ENCODE measurements at places on chromosomes 4 and X.

DNA sequence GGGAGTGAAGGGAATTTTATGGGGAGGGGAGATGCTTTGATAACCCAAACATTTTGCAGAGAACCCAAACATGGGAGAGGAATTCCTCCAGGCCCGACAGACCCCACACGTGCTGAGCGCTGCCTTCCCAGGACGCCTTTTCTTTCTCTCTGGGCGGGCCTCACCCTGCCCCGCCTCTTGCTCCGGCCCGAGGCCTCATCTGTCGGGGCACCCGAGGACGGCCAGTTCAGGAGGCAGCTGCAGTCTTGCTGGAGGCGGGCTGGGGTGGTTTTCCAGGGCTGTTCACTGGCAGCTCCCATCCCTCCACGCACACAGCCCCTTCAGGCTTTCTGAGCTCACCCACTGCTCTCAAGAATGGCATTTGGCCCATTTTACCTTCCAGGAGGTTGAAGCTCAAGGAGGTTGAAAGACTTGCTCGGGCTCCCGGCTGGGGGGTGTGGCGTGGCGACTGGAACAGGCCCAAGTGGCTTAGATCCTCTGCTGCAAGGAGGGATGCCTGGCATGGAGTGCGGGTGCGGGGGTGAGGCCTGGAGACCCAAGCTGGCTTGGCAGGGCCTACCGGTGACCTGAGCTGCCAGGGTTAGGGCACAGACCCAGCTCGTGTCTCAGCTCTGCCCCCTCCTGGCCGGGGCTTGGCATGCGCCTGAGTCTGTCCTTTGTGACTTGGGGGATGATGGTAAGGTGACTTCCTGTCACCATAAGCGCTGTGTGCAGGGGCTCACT lies 99.2 kb downstream of the PSAPL1 start:
- peak; percentile 41 for DNase-seq

DNA sequence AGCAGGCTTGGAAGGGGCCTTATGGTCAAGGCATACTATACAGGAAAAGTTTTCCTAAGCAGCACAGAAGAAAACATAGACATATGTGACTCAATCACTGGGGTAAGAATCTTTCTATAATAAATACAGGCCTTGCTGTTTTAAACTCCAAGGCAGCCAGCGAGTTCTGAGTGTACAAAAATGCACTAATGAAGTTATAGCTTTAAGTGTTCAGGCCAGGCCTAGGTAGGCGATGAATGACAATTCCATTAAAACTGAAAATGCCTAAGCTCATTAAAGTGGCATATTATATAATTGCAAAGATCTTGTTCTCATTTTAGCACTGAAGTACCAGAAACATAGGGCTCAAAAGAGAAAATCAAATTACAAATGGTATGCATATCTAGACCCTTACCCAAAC lies 716.4 kb upstream of the HS3ST1 start:
- no peak for DNase-seq

DNA sequence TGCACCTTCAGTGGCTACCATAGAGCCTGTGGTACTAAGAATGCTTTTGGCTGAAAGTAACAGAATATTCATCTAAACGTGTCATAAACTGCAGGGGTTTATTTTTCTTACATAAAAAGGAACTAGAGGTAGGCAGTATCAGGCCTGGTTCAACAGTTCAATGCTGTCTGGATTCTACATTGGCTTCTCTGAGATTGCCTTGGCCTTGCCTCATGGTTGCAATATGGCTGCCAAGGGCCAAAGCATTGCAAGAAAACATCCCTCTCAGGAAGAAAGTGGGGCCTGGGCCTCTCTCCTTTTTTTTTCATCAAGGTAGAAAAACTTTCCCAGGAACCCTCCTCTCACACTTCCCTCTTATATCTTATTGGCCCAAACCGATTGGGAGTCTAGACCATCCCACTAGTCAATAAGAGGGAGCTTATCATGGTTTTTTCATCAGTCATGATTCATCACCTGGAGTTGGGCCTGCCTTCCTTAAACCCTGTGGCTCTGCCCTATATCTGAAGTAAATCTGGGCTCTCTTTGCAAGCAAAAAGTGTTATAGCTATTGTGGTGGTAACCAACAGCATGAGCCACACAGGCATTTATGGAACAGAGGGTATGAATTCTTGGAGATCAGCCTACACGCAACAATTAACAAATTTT lies 1.8 kb upstream of the DOCK11 start:
- DNase-seq: no peak

GRCh38 chrX:51743179-51743957 lies at the start of gene GSPT2:
Gene GSPT2, plus strand, starts transcription at chrX:51743442. Its CDS starts 185 bp downstream, at chrX:51743627.
- peak; percentile 74 for DNase-seq

DNA sequence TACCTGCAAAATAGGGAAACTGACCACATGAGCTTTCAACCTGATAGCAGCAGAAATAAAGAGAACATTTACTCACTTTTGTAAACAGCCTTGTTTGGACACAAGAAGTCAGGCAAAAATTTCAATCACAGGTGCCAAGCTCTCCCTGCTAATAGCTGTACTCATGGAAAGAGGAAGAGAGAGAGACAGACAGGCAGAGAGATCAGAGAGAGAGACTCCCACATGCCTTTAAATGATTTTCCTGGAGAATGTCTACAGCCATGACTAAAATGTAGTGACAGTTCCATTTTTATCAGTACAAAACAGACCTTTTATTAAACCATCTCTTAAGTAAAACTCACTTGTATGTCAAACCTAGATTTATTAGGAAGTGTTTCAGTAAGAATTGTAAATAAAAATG lies 752.9 kb downstream of the TRAM1L1 start:
- no peak for DNase-seq

DNA sequence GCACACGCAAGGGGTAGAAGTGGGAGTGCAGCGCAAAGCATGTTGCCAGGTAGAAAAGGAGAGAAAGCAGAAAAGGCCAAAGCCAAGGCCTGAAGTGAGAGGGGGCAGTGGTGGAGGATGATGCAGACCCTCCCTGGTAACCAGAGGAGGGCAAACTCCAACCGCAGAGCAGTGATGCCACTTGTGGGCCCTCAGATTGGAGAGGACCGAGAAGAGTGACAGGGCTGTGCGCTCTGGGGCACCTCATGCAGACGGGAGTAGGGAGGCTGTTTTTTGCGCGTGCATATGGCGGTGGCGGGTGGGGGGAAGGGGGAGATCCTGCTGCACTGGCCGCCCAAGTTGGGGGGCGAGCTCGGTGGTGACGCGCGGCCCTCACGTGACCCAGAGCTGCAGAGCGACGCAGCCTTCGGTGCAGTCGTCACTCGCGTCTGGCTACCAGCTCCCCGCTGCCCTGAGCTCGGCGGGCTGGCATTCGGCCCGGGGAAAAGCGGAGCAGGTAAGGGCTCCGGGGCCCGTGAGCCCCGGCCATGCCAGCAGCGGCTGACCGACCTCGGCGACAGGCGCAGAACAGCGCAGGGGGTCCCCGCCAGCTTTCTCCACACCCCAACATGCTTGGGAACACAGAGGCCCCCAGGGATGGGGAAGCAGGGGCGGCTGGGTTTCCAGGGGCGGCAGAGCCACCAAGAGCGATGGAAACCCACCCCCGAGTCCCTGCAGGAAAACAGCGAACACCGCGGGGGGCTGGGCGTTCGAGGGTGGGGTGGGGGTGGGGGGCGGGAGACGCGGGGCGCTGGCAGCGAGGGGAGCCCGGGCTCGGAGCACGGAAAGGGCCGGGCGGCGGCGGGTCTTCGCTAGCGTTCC lies at the start of gene BEX3:
Gene BEX3, plus strand, starts transcription at position 421 of the 861 bp plus-strand sequence. CDS start 984 bp downstream, outside the sequence.
- peak; percentile 64 for DNase-seq

GRCh38 chr4:168707205-168707604 lies 210.4 kb downstream of the PALLD start:
- no peak for DNase-seq

DNA sequence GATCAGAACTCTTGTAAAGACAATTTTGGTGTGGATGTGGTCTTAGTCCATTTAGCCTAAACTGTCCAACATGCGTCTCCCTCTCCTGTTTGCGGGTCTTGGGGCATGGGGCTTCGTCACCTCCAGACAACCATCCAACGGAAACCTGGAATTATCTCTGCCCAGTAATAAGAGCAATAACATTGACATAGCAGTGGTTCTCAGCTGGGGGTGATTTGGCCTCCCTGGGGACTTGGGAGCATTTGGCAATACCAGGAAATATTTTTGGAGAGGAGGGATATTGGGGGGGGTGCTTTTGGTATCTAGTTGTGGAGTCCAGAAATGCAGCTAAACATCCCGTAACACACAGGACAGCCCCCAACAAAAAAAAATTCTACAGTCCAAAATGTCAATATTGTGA lies 47.2 kb downstream of the SEL1L3 start:
- no peak for DNase-seq

- no peak for DNase-seq
Observed at GRCh38 chr4:82381235-82381634, 7.4 kb upstream of the HNRNPD start.

DNA sequence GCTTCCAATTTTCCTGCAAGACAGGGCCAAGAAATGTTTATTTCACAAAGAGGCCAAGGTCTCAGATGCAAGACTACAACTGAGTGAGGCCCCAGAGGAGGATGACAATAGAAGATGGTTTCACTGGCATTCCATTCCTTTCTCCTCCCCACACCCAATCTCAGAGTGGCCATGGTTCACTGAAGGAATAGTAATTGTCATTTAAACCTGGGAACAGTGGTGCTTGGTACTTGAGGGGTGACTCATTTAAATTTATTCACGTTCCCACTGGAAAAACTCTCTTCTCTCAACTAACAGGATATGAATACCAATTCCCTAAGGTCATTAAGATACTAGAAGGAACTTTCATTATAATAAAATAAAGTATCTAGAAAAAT lies 35.3 kb upstream of the CXCL8 start:
- no peak for DNase-seq

DNA sequence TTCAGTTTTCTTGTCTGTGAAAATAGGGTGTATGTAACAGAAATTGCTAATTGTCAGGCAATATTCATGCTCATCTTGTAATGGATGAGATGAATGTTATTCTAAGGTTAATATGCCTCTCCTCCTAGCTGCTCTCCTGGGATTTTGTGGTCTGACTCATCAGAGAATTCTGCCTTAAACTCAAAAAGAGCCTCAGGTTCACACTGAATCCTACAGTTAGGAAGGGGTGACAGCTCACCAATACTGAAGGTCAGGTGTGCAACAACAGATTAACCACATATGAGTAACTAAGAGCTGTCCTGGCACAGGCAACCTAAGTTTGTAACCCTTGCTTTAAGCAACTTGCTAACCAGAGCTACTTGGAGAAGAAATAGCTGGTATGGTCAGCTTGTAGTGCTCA lies 197.7 kb downstream of the SPATA18 start:
- DNase-seq: no peak

DNA sequence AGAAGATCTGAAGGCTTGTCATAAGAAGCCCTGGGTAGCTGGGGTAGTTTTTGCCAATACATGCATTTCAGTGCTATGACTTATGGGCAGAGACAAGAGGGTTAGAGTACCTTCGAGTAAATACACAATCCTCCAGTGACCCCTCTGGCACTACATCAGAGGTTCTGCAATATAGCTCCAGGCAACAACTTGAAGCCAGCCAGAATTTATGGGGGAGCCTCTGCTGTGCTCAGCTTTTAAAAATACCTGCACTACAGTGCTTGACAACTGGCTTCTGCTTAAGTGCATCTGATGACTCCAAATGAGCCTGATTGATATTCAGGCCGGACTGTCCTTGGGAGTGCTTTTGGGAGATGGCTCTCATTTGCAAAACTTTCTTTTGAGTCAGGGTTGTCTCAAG lies 44.9 kb upstream of the SMAD1 start:
- no peak for DNase-seq

GRCh38 chr4:80948995-80949394 lies 81.5 kb upstream of the BMP3 start:
- no peak for DNase-seq

- DNase-seq: no peak
Observed at GRCh38 chrX:55813150-55813549, 95.6 kb downstream of the RRAGB start.

- no peak for DNase-seq
Observed at GRCh38 chr4:22676063-22676462, 16.7 kb upstream of the GBA3 start.

DNA sequence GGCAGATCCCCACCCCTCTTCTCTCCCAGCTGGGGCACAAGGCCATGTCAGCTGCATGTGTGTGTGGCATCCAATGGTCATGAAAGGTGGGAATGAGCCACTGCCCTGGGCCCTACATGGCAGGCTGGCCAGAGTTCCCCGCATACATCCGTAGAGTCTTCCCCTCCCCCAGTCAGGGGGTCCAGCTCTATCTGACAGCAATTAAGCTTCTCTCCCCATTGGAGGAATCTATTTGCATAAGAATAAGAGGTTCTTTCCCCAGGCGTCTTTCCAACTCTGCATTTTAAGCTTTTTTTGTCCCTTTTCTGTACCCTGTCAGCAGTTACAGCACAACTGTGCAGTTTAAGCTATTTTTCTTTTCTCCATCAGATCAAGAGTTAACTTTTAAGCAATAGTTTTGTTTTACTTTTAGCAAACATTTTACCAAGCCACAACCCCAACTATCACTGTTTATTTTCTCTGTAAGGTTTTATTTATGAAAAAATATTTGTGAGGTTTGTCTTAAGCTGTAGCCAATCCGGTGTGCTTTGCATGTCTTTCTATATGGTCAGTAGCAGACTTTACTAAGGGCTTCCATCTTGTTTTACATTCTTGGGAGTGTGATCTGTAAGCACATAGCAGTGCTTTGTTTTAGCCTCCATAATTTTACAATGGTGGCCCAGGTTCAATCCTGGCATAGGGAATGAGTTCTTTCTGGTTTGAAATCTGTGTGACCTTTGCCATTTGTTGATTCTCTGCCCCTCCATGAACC lies 28.7 kb downstream of the NLRP2B start:
- DNase-seq: no peak

DNA sequence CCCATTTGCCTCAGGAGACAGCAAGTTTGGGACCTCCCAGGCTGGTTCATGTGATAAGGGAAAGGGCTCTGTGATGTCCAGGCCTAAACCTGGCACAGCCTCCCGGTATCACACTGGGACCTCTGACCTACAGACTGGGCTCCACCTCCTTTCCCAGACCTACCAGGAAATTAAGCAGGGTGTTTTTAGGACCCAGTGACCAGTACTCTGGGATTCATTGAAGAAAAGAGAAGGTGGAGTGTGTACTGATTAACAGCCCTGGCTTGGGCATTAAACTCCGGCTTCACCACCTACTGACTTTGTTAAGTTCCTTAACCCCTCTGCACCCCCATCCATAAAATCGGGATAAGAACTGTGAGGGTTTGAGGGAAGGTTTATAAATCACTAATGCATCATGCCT lies 28.6 kb downstream of the ASB9 start:
- DNase-seq: no peak

- no peak for DNase-seq
Observed at GRCh38 chr4:102623622-102624021, 122.5 kb downstream of the NFKB1 start.

- DNase-seq: no peak
Observed at GRCh38 chr4:3017504-3017903, 54.1 kb downstream of the GRK4 start.

DNA sequence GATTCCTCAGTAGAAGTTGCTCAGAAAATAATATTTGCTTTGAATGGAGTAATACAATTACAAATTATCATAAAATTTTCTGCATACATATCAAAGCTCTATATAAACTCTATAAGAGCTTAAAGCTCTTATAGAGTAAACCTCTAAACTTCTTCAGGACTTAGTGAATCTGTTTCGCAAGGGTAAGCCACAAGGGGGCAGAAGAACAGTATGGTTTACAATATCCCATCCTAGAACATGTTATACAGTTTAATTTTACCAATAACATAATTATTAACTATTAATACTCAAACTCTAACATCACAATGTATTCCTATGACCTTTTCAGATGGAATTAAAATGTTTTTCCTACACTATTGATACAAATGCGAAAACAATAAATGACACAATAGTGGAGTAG lies 33.8 kb upstream of the SPANXN1 start:
- no peak for DNase-seq

GRCh38 chr4:46870411-46870810 lies 38.6 kb downstream of the COX7B2 start:
- DNase-seq: no peak

Data from psoas muscle (tissue), 8 donors.